ENCODE measurements at places on chromosomes 3 and 15.

DNA sequence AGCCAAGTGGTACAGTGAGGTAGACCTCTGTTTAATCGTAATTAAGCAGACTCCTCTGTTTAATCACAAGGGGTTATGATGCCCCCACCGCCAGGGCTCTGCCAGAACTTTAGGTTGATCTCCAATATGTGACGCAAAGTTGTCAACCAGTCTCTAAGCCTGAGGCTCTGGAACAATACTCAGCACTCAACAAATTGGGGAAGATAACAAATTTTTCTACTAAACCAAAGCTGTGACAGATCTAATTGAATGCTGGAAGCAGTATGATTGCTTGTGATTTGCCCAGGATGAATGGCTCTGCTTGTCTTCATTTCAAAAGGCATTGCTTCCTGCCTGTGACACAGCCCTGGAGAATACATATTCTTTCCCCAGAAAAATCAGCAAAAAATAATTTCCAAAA lies 57.1 kb downstream of the SNTN start:
- no peak for DNase-seq

- no peak for DNase-seq
Observed at GRCh38 chr3:144112437-144112836, 140.8 kb downstream of the DIPK2A start.

GRCh38 chr3:12708584-12709192 lies 44.8 kb upstream of the RAF1 start:
- no peak for DNase-seq

DNA sequence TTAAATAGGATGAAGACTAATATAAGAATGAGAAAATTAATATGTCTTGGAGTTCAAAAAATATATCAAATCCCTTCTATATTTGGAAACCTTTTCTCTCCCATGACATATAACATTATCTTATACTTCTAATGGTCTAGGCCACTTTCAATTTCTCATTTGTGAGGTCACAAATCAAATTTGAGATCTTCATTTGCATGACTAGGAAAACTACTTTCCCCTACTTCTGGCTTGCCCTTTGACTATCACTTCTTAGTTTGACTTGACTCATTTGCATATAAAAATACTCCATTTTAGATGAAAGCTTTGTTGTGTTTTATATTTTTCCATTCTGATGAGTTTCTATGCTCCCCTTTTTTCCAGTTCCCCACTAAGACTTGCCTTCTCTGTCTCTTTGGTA lies 598.6 kb upstream of the TBL1XR1 start:
- no peak for DNase-seq

DNA sequence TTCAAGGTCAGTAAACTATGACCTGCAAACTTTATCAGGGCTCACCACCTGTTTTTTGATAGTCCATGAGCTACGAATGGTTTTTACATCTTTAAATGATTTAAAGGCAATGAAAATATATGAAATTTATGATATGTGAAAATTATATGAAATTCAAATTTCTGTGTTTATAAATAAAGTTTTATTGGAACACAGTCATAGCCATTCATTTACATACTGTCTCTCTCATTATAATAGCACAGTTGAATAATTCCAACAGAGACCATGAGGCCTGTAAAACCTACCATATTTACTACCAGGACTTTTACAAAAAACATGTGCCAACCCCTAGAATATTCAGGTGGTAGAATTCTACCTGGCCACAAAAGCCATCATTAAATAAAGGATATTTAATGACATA lies 64.0 kb upstream of the XXYLT1 start:
- no peak for DNase-seq

- no peak for DNase-seq
Observed at GRCh38 chr3:42192334-42193200, 73.4 kb downstream of the CCK start.

GRCh38 chr15:56454836-56455235 lies 10.1 kb downstream of the MNS1 start:
- DNase-seq: no peak

GRCh38 chr15:50993598-50993997 lies 85.1 kb downstream of the AP4E1 start:
- no peak for DNase-seq

DNA sequence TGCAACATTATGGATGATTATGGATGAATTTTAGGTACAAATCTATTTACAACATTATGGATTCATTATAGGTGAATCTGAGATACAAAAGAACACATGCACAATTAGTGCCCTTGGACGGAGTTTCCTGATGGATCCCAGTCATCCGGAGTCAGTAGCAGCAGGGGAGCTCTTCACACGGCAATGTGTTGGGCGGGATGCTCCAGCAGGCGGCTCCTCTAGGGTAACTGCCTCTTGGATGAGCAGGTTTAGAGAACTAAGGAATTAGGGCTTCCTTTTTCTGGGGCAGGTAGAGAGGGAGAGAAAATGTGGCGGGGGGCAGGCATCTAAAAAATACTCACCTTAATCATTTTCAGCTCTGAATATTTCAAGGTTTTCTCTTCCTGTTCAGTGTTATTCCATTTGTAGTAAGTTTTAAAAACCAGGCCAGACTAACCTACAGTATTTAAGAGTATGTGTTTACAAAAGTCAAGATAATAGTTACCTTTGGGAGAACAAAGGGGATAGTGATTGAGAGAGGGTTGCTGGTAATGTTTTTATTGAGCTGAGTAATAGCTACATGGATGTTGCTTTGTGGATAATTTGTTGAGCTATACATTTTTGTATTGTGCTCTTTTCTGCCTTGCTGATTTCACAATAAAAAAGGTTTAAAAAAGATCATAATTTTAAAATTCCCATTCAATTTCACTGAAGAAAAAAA lies 27.4 kb upstream of the GOLM2 start:
- no peak for DNase-seq

- DNase-seq: no peak
Observed at GRCh38 chr3:15479400-15480224, 41.9 kb downstream of the COLQ start.
